ENCODE measurements at places on chromosomes 5 and 9. TPM values are rescaled to one million over a fixed set of nuclear protein-coding genes. Genes with fewer than 3 reads are reported as not detected.

GRCh38 chr9:131442351-131442750, 48.5 kb downstream of the PRRC2B start:
- no peak for DNase-seq

- no peak for DNase-seq
Observed at GRCh38 chr5:36552651-36553393, 53.6 kb upstream of the SLC1A3 start.

- DNase-seq, result no peak
Observed at GRCh38 chr5:28370896-28371295, 1332.5 kb upstream of the CDH9 start.

RAI14 gene
- 66.0 TPM for total RNA-seq

DNA sequence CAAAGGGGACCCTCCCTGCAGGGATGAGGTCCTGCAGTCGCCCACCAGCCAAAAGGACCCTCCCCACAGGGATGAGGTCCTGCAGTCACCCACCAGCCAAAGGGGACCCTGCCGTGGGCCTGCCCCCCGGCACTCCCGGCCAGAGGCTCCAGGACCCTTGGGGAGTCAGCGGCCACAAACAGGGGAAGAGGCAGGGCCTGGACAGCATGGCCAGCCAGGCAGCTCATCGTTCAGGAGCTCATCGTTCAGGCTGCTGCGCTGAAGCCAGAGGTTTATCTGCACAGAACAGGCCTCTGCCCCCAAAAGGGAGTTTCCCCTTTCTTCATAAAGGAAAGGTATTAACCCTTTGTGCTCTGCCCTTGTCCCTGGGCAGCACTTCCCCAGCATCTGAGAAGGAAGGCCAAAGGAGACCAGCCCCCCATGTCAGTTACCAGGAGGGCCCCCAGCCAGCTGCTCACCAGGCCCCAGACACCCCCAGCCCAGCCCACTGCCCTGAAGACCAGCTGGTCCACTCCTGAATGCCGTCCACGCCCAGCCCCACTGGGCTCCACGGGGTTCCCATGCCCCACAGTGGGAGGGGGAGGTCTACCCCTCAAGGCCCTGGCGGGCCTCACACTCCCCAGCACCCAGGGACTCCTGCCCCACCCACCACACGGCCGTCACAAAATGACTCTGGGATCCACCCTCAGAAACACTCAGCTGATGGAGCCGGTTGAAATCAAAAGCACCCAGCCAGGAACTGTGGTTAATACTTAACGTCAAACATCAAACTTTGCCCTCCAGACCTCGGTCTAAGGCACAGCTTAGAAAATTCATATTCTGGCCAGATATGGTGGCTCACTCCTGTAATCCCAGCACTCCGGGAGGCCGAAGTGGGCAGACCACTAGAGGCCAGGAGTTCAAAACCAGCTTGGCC, 6.3 kb downstream of the SLC12A7 start:
- DNase-seq, result no peak

DNA sequence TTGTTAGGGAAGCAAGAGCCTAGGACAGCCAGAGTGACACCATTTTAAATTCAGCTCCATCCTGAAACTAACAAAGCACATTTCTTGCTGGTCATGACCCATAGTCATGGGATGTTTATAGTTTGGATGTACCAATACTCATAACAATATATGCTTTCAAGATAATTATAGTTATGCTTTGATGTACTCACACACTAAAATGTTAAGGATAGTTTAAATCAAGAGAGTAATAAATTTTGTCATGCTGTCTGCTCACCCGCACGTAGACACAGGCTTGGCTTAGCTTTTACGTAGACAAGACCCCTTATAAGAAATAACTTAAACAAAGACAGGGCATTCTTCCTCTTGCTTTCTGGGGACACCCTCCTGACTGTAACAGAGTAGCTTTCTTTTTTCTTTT, 8.9 kb upstream of the STXBP1 start:
- DNase-seq, result no peak

GRCh38 chr5:120463006-120463680, 957 bp upstream of the PRR16 start:
- no peak for DNase-seq

DNA sequence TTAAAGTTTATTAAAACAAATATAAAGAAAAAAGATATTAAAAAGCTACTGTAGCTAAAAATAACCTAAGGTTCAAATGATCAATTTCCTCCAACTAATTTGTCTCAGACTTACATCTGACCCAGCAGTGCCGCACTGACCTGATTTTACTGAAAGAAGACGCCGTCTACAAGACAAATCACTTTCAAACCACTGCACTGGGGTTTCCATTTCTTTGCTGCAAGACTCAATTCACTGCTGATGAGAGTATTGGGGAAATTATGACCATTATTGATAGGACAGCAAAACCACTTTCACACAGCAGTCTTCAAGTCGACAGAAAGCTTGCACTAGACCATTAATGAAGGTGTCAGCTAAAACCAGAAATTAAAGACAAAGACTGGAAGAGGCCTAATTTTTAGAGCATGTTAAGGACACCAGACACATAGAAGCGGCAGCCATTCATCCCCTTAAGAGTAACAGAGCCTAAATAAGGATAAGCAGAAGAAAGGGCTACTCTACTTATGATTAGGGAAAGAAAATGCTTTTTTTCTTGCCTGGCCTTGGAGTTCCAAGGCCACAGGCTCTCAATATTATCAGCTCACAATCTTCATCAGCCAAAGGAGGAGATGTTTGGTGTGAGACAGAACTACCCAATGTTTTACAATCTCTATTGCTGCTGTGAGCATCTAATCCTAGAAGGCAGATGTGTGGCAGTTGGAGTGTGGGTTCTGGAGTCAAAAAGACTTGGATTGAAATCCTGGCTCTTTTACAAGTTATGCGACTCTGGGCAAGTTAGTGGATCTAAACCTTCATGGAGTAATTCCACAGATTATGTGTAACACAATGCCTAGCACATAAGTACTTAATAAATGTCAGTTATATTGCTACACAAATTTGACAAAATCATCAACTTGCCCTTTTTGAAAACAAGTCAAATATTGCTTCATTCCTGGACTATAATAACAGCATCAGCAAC, 190.7 kb downstream of the MAPKAP1 start:
- no peak for DNase-seq

- DNase-seq, result no peak
Observed at GRCh38 chr5:883475-884181, 9.0 kb downstream of the BRD9 start.

SPATA31D1 gene
- not detected for total RNA-seq

GRCh38 chr5:179731791-179732411, 721 bp upstream of the MAML1 start:
- no peak for DNase-seq

GRCh38 chr9:112046181-112046580, 128.9 kb downstream of the SUSD1 start:
- DNase-seq, result peak; percentile 67

KCNN2 gene
- not detected for total RNA-seq

DNA sequence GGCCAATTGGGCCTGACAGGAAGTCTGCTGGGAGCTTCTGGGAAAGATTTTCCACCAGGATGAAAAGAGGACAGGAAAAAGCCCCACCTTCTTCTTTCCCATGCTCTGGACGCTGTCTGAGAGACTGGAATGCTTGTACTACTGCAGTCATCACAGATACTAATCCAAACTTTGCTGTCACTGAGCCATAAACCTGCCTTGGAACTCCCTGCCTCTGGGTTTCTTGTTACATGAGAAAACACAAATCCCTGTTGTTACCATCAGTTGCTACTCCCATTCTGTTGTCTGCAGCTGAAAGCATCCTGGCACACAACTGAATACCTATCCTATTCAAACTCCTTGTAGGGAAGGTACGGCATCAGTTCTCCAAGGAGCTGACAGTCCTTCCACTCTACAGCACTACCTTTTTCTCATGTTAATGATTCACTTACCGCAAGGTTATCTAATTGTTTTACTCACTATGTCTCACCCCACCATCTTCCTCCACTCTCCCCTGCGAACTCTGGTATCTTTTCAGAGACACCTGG, 167.5 kb downstream of the CDK5RAP2 start:
- DNase-seq, result peak; percentile 40

GRCh38 chr5:167940911-167941310, 350.5 kb upstream of the WWC1 start:
- no peak for DNase-seq

IL7R gene
- total RNA-seq, result 114 TPM

DNA sequence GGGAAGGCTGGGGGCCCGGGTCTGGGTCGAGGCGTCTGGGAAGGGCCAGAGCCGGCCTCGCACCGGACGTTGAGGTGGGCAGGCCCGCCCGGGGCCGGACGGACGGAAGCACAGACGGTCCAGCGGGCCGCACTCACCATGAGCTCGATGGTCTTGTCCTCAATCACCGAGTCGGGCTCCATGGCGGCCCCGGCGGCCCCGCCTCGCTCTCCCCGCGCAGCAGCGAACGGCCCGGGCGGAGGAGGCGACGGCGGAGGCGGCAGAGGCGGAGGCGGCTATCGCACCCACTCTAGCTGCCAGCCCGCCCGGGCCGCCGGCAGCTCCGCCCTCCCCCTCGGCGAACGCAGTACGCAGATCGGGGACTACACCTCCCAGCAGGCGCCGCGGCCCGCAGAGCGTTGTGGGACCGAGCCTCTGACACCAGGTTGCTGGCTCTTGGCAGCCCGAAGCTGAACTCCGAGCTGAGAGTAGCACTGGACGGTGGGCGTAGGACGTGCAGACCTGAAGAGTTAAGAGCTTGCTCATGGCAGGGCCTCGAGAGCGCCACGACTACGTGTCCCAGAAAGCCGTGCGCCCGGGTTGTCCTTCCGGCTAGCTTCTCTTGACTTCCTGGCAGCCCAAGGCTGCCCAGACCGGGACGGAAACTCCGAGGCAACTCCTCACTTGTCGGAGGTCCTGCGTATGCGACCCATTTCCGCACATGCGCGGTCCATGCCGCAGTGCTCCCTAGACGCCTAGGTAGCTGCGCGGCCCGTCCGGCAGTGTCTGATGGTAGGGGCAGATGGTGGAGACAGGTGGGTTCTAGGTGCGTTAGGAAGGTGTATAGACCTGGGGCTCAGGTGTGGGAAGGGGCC, at the start of gene FBXW11:
TSS of gene FBXW11 (minus strand) at position 318 of the 854 bp plus-strand sequence. CDS start at position 182, 136 bp downstream.
- peak; percentile 96 for DNase-seq

DNA sequence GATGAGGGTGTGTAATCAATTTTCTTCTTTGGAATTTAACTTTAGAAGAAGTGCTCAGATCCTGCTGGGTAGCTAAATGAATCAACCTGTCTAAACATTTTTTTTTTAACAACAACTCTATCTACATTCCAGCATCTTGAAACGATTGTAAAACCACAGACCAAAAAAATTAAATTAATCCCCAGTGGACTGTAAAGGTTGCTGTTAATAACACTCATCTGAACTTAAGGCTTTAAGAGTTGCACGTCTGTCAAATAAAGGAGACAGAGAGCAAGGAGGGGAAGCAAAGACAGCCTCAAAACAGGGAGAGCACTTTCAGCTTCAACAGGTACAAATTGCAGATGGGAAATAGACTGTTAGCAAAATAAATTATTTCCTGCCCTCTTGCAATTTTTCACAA, 548.5 kb downstream of the DTWD2 start:
- peak; percentile 3 for DNase-seq

DNA sequence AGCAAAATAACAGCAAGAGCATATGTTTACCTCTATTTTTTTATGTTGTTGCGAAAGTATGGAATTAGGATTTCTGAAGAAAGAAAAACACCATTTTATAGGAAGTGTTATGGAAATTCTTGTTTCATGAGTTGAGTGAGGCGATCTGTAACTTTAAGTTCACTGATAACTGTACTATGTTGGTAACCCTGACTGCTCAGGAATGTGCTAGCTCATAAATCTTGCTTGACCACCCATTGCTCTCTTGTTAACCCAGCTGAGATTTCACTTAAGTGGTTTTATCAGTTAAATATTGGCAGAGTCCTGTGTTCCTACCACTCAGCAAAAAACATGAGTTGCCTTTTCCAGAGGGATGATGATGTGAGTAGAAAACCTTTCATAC, 91.1 kb upstream of the STARD4 start:
- DNase-seq, result peak; percentile 54

ARHGEF28 gene
- 15.9 TPM for total RNA-seq

GRCh38 chr9:79477955-79478771, 93.6 kb upstream of the TLE4 start:
- DNase-seq, result peak; percentile 32

DNA sequence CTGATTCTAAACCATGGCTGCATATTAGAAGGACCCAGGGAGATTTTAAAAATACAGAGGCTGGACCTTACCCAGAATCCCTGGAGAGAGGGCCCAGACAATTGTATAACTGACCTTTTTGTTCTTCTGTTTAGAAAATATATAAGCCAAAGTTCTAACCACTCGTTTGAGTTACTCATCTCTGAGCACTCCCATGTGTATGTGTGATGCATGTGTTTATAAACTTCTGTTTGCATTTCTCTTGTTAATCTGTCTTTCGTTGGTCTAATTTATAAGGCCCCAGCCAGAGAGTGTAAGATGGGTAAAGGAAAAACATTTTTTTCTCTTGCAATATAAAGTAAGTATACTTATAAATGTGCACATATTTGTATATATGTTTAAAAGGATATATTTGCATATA, 443.9 kb downstream of the ZNF608 start:
- DNase-seq, result no peak

DNA sequence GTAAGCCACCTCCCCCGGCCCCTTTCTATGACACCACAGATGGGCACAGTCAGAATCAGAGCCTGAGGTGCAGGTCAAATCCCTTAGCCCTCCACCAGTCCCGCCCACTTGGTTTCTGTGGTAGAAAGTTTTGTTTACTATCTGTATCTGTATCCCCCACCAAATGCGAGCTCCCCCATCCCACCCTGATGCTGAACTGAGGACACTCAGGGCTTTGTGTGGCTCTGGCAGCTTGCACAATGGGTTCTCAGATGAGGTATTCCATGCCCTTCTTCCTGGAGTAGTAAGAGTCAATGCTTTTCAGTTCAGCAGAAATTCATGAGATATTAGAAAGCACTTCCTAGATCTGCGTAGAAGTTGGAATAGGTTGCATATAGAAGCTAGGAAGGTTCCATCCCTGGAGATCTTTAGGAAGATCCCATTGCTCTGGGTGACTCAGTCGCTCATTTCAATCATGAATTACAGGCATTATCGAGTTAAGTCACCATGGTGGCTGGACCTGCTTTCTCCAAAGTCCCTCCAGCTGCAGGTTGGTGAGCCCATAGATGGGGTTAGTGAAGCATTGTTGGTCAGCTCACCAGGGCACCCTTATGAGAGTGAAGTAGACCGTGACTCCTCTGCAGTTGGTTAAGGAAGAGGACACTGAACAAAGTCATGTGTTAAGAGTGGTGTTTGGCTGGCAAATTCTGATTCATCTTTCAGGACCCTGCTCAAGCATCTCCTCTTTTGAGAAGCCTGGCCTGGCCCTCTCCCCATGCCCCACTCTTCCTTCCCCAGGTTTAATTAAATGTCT, 10.6 kb upstream of the KCNIP1 start:
- no peak for DNase-seq
